Frontal cortex (tissue), 4 donors: ENCODE measurements at places on chromosomes 11 and 22. TPM values are rescaled to one million over a fixed set of nuclear protein-coding genes. Genes with fewer than 3 reads are reported as not detected.

Gene FGF19
- total RNA-seq = not detected

DNA sequence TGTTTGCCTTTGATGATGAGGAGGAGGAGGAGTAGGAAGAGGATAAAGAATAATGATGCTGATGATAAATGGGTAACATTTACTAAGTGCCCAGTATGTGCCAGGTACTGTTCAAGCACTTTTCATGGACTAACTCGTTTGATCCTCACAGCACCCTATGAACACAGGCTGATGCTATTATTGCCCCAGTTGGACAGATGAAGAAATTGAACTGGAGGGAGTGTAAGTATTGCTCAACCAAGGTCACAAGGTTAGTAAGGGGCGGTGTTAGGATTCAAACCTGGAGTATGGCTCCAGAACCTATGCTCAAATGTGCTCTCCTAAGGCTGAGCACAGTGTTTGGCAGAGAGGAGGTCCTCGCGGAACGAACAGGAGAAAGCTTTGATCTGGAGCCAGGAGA, 78.6 kb downstream of the SYN3 start:
- no peak for DNase-seq

Gene HEPN1
- not detected for total RNA-seq

GRCh38 chr22:44703255-44703870, 1.4 kb downstream of the PRR5 start:
- DNase-seq = no peak

GRCh38 chr11:2142762-2143202, 3.6 kb upstream of the IGF2 start:
- no peak for DNase-seq

- no peak for DNase-seq
Observed at GRCh38 chr22:30615543-30615954, 8.6 kb downstream of the TCN2 start.

GRCh38 chr11:47982616-47983015, 2.3 kb downstream of the PTPRJ start:
- no peak for DNase-seq

DNA sequence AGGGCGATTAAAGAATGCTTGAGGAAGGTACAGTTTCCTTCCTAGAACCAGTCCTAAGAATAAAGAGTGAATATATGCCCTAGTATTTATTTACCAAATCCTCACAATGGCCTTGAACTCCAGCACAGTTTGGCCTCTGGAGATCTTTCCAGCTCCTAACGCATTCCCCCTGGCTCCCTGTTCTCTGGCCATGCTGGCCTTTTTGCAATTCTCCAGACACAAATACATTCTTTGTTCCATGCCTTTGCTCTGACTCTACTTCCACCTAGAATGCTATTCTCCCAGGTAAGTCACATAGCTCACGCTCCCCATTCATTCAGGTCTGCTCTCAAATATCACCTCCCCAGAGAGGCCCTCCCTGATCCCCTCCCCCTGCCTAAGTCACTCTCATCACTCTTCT, 3.7 kb upstream of the DGKZ start:
- no peak for DNase-seq

Gene TESMIN
- 1.2 TPM for total RNA-seq

GRCh38 chr11:79678780-79679452, 238.1 kb upstream of the TENM4 start:
- no peak for DNase-seq

Gene VWA5A
- total RNA-seq = 11.0 TPM

Gene INSC
- total RNA-seq = 0.41 TPM

Gene CAPN5
- 8.6 TPM for total RNA-seq

Gene OVOL1
- under 0.01 TPM for total RNA-seq

DNA sequence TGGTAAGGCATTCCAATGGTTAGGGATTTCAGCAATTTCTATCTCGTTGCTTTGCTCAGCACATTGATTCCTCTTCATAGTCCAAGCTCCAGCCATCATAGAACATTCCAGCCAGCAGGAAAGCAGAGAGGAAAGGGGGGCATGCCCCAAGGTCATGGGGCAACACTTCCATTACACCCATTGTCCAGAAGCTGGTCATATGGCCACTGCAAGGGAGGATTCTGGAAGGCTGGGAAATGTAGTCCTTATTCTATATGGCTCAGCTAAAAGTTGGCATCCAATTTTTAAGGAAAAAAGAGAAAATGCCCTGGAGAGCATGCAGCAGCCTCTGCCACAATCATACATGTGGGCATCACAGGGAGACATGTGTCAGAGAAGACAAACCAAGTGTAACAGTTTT, 47.1 kb upstream of the RCN1 start:
- DNase-seq = no peak

Gene RASSF10
- total RNA-seq = 2.4 TPM

DNA sequence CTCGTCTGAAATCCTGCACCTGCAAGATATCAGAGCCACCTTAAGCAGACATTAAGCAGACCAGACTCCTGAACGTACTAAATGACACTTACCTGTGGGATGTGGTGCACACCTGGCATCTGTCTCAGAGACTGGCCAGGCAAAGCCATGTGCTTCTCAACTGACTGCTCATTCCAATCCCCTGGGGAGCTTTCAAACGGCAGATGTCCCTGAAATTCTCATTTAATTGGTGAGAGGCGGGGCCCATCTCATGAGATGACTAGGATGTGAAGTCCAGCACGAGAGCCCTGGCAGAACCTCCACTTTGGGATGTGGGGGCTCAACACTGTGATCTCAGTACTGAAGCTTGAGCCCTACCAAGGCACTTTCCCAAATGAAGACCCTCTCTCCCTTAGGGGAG, 84.9 kb upstream of the HMGXB4 start:
- no peak for DNase-seq

DNA sequence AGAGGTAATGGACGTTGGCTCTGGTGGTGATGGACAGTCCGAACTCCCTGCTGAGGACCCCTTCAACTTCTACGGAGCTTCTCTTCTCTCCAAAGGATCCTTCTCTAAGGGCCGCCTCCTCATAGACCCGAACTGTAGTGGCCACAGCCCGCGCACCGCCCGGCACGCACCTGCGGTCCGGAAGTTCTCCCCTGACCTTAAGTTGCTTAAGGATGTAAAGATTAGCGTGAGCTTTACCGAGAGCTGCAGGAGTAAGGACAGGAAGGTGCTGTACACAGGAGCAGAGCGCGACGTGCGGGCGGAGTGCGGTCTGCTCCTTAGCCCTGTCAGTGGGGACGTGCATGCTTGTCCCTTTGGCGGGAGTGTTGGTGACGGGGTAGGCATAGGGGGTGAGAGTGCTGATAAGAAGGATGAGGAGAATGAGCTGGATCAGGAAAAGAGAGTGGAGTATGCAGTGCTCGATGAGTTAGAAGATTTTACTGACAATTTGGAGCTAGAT, 6.1 kb downstream of the DGCR8 start:
- DNase-seq = no peak

- DNase-seq = no peak
Observed at GRCh38 chr11:1819074-1819473, 15.7 kb upstream of the SYT8 start.

DNA sequence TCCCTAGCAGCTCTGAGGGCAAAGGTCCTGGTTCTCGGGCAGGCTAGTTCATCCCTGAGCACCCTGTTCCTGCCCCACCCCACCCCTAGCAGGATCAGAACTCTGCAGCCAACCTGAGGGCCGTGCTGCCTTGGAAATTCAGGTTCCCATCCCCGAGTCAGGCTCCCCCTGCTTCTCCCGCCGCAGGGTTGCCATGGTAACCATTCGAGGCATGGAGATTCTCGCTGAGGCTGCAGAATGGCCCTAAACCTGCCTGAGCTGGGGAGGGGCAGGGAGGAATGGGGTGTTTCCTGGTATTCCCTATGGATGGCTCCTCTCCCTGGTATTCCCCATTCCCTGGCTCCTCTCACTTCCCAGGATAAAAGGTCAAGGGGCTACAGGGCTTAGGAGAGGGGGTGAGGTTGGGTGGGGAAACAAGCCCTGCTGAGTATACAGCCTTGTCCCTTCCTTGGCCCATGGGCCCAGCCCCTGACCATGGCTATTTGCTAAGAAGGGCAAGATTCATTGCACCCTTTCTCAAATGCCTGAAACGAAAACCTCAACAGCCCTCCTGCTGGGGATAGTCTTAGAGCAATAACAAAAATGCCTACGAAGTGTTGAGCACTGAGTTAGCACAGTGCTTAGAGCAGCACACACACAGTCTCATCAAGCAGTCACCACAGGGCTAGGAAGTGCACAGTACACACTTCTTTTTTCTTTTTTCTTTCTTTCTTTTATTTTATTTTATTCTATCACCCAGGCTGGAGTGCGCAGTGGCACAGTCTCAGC, 58.7 kb downstream of the CHST1 start:
- DNase-seq = no peak
